Mesothelial cell of epicardium (in vitro differentiated cells): ENCODE measurements at places on chromosomes 16 and 17.

DNA sequence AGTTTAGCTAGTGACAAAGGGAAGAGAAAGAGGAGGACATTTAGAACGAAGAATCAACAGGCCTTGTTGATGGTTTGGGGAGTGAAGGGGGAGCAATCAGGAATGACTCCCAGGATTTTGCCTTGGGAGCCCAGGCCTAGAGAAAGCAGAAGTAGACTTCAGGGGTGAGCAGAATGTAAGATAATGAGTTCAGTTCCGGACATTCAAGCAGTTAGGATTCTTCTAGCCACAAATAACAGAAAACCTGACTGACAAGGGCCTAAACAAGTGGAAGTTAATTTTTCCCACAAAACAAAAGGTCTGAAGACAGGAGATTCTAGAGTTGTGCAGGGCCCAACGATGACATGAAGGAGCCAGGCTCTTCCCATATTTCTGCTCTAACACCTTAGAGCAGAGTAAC is 45.9 kb downstream of the SKAP1 start:
- DNase-seq, result no peak

DNA sequence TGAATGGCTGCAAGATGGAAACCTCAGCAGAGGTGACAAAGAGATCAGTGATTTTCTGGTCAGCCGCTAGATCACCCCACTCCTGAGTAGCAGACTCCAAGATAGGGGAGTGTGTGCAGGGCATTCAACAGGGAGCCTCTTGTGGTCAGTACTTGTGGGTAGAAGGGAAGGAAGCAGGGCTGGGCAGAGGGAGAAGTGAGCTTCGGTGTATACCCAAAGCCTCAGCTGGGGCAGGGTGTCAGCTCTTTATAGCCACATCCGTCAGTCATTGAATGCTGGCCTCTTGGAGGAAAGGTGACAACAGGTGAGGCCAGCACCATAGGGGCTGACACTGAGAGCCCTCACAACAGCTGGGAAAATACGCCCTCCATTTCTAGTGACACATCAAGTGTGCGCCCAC is 2.2 kb upstream of the SLC12A3 start:
- no peak for DNase-seq

- DNase-seq, result no peak
Measured at GRCh38 chr17:69358688-69359596, 32.0 kb upstream of the ABCA5 start.

DNA sequence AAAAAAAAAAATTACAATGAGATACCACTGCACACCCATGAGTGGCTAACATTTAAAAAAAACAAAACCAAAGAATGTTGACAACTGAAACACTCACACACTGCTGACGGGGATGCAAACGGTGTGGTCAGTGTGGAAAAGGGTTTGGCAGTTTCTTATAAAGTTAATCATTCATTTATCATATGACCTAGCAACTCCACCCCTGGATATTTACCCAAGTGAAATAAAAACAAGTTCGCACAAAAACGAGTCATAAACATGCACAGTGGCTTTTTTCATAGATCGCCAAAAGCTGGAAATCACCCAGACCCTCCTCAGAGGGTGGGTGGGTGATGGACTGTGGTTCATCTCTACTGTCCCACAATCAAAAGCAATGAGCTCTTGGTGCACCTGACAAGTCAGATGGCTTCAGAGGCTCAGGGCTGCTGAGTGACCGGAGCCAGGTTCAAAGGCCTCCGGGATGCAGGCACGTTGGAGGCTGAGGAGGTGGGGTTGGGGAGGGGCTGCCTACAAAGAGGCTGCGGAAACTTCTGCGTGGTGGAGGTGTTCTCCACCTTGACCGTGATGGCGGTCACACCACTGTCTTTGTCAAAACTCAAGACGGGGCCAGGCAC is 14.2 kb downstream of the RAB40B start:
- no peak for DNase-seq
